ENCODE measurements at places on chromosomes 7 and 10.

- DNase-seq = no peak
These were observed 756.2 kb downstream of the GATA3 start for GRCh38 chr10:8810677-8811076.

GRCh38 chr10:71684356-71685173 is 35.0 kb downstream of the C10orf105 start:
- DNase-seq = no peak

DNA sequence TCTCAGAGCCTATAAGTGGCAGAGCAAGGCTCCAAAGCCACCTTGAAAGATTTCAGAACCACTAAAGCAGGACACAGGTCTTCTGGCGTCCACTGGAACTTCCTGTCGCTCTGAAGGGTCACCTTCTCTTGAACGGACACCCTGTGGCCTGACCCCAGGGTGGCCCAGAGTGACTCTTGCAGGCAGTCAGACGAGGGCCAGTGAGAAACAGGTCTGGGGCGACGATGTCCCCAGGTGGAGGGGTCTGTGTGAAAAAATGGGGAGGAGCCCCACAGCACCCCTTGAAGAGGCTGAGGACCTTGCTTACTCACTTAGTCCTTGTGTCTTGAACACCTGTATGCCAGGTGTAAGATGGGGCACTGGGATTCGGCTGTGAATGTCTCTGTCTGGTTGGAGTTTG is 946 bp upstream of the RASGEF1A start:
- peak; percentile 14 for DNase-seq

DNA sequence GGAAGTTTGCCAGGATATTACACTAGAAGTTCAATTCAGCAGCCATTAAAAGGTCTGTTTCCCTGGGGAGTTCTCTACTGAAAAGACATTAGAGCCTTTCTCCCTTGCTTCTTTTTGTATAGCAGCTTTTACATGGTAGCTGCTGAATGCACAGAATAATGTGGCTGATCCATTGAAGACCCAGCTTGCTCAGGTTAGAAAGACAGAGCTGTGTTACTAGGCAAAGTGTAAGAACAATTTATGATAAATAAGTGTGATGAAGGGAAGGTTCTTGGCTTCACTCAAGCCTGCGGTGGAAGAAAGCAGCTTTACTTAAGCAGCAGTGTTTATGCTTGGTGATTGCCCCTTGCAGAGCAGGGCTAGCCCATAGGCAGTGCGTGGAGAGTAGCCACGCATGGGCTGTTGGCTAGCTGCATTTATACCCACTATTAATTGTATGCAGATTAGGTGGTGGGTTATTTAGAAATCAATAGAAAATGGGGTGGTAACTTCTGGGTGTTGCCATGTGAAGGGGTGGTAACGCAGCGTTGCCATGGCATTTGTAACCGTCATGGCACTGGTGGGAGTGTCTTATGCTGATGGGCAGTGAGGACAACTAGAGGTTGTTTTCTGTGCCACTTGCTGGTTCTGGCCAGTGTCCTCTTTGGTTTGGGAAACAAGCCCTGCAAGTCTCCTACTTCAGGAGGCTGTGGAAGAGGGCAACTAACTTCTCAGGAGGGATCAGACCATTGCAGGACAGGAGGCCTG is 942.9 kb downstream of the NRG3 start:
- no peak for DNase-seq

GRCh38 chr7:54392935-54393334 is 149.2 kb upstream of the VSTM2A start:
- DNase-seq = no peak

- no peak for DNase-seq
These were observed 454.0 kb upstream of the SORCS1 start for GRCh38 chr10:107618504-107618994.

DNA sequence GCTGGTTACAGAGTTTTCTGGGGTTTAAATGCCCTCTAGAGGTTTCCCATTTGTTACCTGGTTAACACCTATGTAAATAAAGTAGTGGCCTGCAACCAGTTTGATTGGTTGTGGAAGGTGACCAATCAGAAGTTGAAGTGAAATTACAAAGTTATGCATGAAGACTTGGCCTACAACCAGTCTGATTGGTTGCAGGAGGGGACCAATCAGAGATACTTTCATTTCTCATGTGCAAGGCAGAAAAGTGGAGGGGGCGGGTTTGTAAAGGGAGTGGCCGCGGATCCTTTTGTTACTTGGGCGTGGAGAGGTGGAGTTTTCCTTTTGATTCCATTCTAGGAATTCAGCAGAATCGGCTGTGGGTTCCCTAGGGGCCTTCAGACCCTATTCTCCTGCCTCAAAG is 80.8 kb downstream of the SEC23IP start:
- no peak for DNase-seq

GRCh38 chr10:33229252-33229948 is 105.1 kb downstream of the NRP1 start:
- DNase-seq = no peak

DNA sequence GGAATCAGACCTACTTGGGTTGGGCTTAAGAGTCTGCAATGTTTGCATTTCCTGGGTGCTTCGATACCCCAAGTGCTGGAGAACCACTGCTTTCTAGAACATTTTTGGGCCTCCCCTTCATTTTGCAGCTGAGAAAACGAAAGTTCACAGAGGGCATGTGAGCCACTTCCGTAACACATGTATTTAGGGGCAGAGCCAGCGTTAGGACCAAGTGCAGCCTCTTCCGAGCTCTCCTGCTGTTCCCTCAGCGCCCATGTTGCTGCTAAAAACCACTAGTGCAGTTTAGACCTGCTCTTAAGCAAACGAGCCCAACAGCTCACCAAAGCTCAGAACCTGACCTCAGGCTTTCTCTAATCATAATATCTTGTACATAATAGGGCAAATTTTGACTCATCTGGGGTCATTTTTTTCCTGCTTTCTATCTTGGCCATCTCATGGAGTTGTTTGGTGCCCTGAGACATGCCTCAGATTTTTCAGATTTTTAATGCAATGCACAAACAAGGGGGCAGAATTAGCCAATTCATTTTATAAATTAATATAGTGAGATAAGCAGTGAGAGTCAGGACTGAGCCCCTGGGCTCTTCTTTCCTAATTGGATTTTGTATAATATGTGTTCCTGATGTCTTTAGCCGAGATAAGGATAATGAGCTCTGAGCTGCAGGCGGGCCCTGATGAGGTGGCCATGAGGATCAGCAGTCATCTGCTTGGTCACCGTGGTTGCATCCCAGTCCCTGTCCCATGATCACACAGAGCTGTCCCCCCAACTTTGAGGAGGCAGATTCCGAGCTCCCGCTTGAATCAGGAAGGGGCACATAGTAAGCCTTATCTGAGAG is 12.9 kb downstream of the BAG3 start:
- no peak for DNase-seq

- no peak for DNase-seq
These were observed 50.1 kb upstream of the LMTK2 start for GRCh38 chr7:98056580-98056979.

DNA sequence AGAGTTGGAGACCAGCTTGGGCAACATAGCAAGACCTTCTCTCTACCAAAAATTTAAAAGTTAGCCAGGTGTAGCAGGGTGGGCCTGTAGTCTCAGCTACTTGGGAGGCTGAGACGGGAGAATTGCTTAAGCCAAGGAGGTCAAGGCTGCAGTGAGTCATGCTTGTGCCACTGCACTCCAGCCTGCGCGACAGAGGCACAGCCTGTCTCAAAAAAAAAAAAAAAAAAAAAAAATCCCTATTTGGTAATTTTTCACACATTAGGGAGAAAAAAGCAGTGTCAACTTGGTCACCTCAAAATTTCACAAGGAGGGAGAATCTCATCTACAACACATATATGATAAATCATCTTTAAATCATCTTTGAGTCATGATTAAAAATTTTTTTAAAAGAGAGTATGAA is 6.4 kb upstream of the ZNF398 start:
- DNase-seq = no peak

- peak; percentile 24 for DNase-seq
These were observed 1.3 kb upstream of the BMPER start for GRCh38 chr7:33903791-33904680.

- no peak for DNase-seq
These were observed 43.5 kb upstream of the ZRANB1 start for GRCh38 chr10:124898471-124898870.

- DNase-seq = no peak
These were observed 11.4 kb upstream of the TMEM26 start for GRCh38 chr10:61464461-61465170.

DNA sequence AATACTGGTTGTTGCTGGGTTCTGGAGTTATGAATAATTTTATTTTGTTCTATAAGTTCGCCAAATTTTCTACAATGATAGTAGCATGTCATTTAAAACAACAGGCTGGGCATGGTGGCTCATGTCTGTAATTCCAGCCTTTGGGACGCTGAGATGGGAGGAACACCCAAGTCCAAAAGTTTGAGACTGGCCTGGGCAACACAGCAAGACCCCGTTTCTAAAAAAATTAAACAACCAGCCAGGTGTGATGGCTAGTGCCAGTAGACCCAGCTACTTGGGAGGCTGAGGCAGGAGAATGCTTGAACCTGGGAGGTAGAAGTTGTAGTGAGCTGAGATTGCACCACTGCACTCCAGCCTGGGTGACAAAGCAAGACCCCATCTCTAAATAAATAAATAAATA is 347.7 kb downstream of the PARD3 start:
- DNase-seq = no peak

DNA sequence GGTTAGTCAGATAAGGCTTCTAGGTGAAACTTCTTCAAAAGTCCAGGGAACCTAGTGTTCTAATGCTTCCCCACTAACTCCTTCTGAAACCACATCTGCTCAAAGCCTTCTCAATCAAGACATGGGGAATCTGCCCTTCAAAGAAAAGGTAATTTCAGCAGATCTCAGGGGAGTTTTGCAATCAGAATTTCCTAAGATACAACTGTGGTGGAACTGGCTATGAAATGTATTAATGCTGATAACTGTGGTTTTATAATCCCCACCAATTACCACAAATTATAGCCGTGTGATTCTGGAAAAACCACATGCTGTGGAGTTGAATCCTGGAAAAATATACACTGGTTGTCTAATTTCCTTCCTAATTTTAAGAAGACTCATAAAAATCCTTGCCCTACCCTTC is 233.8 kb downstream of the SORCS1 start:
- no peak for DNase-seq

DNA sequence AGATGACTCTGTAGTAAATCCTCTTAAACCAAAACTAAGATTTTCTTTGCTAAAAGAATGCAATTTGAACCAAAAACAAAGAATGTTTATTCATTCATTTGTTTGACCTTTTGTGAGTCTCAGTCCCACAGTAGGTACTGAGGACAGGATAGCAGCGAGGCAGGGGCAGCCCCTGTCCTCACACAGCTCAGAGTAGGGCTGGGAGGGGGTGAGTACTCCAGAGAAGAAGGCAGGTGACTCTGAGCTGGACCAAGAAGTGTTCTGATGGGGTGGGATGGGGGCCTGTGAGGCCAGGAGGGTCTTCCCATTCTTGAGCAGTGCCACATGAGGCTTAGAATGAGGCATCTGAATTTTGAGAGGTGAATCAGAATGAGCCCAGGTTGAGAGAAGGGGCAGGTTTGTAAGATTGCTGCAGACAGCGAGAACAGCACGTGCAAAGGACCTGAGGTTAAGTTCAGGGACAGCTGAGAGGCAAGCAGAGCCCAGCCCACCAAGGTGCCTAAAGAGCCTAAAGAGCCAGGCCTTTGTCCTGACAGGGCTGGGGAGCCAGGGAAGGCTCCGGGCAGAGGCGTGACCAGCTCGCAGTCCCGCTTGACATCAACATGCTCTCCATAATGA is 56.9 kb upstream of the CHST15 start:
- no peak for DNase-seq

DNA sequence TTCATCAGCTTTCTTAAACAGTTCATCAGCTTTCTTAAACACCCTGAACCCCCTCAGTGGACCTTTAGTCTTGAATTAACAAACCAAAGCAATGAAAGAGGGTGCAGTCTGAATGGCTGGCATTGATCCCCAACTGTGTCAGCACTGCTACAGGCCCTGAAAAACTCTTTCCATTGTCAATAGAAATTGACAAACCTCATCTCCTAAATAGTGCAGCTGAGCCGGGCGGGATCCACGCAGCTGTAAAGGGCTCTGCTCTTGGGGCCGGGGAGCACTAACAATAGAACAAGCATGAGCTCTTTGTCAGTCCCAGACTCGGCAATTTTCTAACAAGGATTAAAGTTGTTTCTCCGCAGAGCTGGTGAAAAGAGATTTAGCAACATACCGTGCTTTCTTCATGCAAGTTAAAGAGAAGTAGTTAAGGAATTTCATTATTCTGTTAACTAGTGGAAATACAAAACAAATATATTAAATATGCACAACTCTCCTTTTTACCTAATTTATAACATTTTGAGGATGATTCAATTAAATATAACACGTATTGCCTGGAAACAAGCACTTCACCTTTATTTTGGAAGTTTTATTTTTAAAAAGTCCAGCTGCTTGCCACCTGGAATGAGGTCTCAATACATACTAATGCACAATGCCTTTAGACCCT is 24.7 kb upstream of the FEZF1 start:
- no peak for DNase-seq

GRCh38 chr10:133173860-133174640 is 14.0 kb downstream of the KNDC1 start:
- no peak for DNase-seq

DNA sequence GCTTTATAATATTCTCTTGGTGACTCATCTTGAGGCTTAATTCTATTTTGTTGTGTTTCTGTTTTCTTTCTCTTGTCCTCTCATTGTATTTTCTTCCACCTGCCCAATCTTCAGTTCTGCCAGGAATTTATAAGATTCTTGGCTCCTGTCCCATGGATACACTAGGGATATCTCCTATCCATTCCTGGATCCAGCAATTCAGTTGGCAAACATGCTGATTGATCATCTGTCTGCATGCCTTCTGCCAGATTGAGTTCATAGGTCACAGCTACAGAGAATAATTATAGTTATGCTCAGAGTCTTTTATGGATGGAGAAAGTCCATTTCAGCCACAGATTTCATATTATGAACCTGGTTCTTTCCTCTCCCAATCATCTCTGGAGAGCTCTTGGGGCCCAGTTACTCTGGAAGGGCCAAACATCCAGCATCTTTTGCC is 140.4 kb upstream of the MAGI2 start:
- DNase-seq = no peak

DNA sequence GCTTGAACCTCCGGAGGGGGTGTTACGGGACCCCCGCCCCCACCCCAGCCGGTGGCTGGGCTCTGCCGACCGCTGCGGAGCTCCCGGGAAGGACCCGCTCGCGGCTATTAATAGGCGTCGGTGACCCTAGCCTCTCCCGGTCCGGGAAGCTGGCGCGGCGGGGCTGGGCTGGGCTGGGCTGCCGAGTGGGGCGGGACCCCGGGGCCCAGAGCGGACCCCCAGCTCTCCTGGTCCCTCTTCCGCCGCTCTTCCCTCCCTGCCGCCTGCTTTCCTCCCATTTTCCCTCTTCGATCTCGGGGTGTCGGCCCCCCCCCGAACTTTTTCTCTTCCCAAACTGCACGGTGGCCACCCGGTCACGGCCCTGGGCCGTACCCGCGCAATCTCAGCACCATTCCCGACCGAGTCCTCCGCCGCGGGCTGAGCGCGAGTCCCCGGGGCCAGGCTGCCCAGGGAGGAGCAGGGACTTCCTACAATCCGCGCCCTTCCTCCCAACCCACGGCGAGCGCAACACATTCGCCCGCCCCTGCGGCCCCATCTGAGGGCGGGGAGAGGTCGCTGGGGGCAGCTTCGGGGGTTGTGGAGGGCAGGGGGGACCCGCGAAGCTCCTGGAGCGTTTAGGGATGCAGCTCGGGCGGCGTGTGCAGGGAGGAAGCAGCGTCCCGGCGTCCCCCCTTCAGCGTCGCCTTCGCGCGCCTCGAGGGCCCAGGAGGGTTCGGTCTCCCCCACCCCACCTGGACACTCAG is 3.1 kb upstream of the ELFN1 start:
- peak; percentile 69 for DNase-seq

- DNase-seq = no peak
These were observed 43.8 kb downstream of the RASGEF1A start for GRCh38 chr10:43223056-43223455.

- DNase-seq = no peak
These were observed 706 bp downstream of the TBATA start for GRCh38 chr10:70784471-70784870.

All from GM20000 (cell line).